ENCODE measurements at places on chromosomes 12 and 14. TPM values are rescaled to one million over a fixed set of nuclear protein-coding genes. Genes with fewer than 3 reads are reported as not detected.

The TAS2R8 gene
- 0.45 TPM for total RNA-seq

The CLEC9A gene
- total RNA-seq = not detected

The SERPINA12 gene
- total RNA-seq = not detected

The FSCB gene
- 1.4 TPM for total RNA-seq

The TSPAN19 gene
- total RNA-seq = not detected

The NGB gene
- not detected for total RNA-seq

The SLC2A13 gene
- total RNA-seq = 9.4 TPM

The FAM161B gene
- total RNA-seq = 3.1 TPM

The DDN gene
- 0.09 TPM for total RNA-seq

The CIROP gene
- total RNA-seq = not detected

The RDH11 gene
- 110 TPM for total RNA-seq

The NPAS3 gene
- 0.36 TPM for total RNA-seq

The MANSC4 gene
- not detected for total RNA-seq

The GOLGA5 gene
- 35.4 TPM for total RNA-seq

The RNF212B gene
- not detected for total RNA-seq

The TSHR gene
- not detected for total RNA-seq

The MMP19 gene
- total RNA-seq = 11.1 TPM

The LRCOL1 gene
- not detected for total RNA-seq
